ENCODE measurements at places on chromosomes 12 and 14. TPM values are rescaled to one million over a fixed set of nuclear protein-coding genes. Genes with fewer than 3 reads are reported as not detected.

Gene PROX2
- total RNA-seq, result not detected

DNA sequence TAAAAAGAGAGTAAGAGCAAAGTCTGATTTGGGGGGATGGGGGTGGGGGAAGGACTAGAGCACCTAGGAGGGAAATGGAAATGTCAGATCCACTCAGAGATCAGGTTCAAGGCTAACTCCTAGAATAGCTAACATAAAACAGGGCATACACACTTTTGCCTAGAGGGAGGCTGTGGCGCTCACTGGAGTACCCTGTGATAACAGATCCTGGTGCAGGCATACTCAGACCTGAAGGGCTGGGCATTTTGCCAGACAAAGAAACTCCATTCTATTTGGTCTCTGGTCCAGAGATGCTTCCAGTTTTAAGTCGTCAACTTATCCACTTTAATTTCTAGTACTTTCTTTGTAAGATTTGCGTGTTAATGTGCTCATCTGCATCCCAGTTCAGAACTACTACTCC lies 5.8 kb downstream of the CTDSP2 start:
- DNase-seq, result no peak
- no peaks in the 10 kb centered on the region for H3K27me3 ChIP-seq
- H3K36me3 ChIP-seq, result no peaks in the 10 kb centered on the region
- H3K4me1 ChIP-seq, result peaks cover 85% of the 10 kb centered on the region
- H3K27ac ChIP-seq, result peak overlapping the region; percentile 100

DNA sequence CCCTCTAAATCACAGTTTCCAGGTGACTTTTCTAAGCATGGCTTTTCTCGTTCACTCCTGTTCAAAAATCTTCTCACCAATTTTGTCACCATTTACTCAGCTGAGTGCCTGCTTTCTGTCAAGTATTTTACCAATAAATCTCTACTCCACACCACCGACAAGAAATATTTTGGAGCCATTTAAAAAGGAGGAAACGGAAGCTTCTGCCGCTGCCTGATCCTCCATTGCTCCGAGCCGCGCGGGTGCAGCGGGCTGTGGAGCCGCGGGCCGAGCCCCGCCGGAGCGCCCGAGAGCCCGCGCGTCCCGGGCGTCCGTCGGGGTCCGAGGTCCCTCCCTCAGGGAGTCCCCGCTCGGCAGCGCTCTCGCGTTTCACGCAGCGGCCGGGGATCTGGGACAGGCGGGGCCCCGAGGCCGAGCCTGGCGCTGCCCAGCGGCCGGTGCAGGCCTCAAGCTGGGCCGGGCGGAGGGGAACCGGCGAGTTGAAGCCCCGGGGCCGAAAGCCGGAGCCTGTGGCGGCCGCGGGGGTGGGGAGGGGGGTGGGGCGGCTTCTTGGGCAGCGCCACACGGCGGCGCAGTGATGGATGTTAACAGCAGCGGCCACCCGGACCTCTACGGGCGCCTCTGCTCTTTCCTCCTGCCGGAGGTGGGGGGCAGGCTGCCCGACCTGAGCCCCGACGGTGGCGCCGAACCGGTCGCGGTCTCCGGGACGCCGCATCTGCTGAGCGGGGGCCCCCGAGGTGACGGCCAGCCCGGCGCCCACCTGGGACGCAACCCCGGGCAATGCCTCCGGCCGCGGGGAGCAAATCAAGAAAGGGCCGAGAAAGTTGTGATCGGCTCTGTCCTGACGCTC lies 1.1 kb upstream of the HEBP1 start:
- H3K4me1 ChIP-seq, result peaks cover 26% of the 10 kb centered on the region
- H3K27ac ChIP-seq, result peak overlapping the region; percentile 97
- DNase-seq, result no peak
- no peaks in the 10 kb centered on the region for H3K36me3 ChIP-seq
- no peaks in the 10 kb centered on the region for H3K27me3 ChIP-seq

GRCh38 chr12:116492703-116493324 lies 66.4 kb upstream of the MAP1LC3B2 start:
- H3K4me3 ChIP-seq, result no peak overlapping the region
- H3K4me1 ChIP-seq, result no peaks in the 10 kb centered on the region
- H3K36me3 ChIP-seq, result no peaks in the 10 kb centered on the region
- no peak for DNase-seq

GRCh38 chr12:131690320-131690719 lies 20.6 kb upstream of the SFSWAP start:
- no peaks in the 10 kb centered on the region for H3K36me3 ChIP-seq
- H3K27me3 ChIP-seq, result no peaks in the 10 kb centered on the region
- no peak overlapping the region for H3K4me3 ChIP-seq
- no peaks in the 10 kb centered on the region for H3K4me1 ChIP-seq
- no peak for DNase-seq
- H3K27ac ChIP-seq, result no peak overlapping the region

GRCh38 chr12:124680863-124681778 lies 113.7 kb upstream of the NCOR2 start:
- peak; percentile 66 for DNase-seq
- no peaks in the 10 kb centered on the region for H3K27me3 ChIP-seq
- H3K4me3 ChIP-seq, result peak overlapping the region; percentile 14
- peaks cover 42% of the 10 kb centered on the region for H3K4me1 ChIP-seq
- no peaks in the 10 kb centered on the region for H3K36me3 ChIP-seq
- H3K27ac ChIP-seq, result peak overlapping the region; percentile 90

GRCh38 chr12:67609226-67609870 lies 39.2 kb upstream of the DYRK2 start:
- no peaks in the 10 kb centered on the region for H3K4me1 ChIP-seq
- no peaks in the 10 kb centered on the region for H3K27me3 ChIP-seq
- no peaks in the 10 kb centered on the region for H3K36me3 ChIP-seq

DNA sequence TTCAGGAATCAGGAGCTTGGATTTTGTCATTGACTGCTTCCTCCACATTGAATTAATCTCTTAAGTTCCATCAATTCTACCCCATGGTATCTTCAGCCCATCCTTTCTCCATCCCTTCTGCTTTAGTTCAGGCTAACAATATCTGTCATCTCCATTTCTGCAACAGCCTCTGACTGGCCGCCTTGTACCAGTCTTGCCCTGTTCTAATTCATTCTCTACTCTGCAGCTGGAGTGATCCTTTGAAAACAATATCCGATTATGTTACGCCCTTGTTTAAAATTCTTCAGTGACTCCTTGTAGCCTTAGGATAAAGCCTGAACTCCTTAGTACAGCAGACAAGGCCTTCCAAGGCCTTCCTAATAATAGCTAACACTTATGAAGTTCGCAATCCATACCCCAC lies 170.2 kb downstream of the ETV6 start:
- H3K27me3 ChIP-seq, result no peaks in the 10 kb centered on the region

DNA sequence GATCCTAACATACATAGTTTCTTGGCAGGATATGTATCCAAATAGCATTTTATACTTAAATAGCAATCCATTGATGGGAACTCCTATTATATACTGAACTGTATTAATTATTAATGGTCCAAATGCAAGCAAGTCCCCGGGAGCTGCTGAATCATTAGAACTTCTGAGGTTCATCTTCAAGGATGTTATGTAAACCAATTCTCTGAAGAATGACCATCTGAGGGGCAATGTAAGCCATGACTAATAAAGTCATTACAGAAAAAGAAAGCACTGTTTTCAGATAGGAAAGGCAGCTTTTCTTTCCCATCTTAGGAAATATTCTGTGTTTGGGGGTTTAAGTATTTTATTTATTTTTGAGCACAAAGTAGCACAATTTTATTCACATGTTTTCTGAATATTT lies 166.1 kb upstream of the SLC16A7 start:
- H3K36me3 ChIP-seq, result no peaks in the 10 kb centered on the region
- no peak for DNase-seq
- no peaks in the 10 kb centered on the region for H3K27me3 ChIP-seq

DNA sequence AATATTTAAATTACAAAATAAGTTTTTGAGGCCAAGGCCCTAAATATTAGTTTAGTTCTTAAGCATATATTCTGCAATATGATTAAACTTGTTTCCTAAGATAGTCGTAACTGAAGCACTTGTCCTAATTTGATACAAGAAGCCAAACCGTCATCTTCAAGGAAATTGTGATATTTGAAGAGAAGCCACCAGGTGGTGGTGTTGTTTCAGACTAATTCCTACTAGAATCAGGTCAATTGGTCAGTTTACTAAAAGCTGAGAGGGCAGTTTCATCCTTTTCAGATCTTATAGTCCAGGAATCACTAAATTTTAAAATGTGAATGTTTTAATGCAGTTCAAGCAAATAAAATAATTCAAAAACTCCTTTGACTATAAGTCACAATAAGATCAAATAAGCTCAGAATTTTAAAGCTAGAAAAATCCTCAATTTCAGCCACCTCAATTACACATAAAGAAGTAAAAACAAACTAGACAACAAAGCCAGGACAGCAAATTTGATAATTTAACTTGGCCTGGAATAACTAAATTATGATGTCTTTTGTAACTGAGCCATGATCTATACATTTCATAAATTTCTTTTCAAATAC lies 7.1 kb upstream of the ARL1 start:
- no peaks in the 10 kb centered on the region for H3K4me1 ChIP-seq
- H3K27ac ChIP-seq, result no peak overlapping the region
- H3K27me3 ChIP-seq, result no peaks in the 10 kb centered on the region
- no peak for DNase-seq
- no peaks in the 10 kb centered on the region for H3K36me3 ChIP-seq

DNA sequence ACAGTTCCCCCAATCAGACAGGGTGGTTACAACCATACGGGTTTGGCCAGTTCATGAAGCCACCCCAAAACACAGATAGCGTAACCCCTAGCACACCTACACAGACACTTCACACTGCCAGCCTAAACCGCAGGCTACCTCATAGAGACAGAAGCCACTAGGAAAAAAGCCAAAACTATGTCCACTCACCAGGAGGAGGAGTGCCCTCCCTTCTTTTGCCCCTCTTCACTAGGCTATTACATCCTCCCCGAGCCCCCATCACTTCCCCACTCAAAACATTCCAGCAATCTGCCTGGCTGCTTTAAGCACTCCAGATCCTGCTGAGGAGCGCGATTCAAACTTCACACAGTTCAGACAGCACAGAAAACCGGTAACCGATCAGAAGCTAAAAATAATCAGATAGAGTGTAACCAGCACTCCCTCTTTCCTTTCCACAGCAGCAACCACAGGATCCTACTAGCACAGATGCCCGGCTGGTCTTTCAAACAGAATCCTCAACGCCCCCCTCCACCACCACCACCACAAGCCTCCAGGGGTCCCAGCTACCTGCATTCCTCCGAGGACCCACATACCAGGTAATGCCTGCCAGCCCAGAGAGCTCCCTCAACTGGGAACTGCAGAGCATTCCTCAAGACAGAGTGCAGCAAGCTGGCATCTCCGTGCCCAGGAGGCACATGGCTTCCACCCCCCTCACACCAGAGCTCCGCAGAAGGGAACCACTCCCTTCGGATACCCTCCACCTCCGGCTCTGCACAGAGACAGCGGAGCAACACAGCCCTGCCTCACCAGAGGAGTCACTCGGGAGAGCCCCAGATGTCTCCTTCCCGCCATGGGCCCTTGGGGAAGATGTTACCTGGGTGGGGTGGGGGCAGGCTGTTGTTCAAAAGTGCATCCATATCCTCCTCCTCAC lies 1.5 kb downstream of the CHD4 start:
- peaks cover 16% of the 10 kb centered on the region for H3K36me3 ChIP-seq
- no peak for DNase-seq
- H3K27ac ChIP-seq, result peak overlapping the region; percentile 93
- H3K4me1 ChIP-seq, result peaks cover 41% of the 10 kb centered on the region
- H3K27me3 ChIP-seq, result no peaks in the 10 kb centered on the region

Gene PPP1R12A
- 151 TPM for total RNA-seq

- H3K27ac ChIP-seq, result no peak overlapping the region
- no peak for DNase-seq
- no peaks in the 10 kb centered on the region for H3K27me3 ChIP-seq
- H3K4me3 ChIP-seq, result no peak overlapping the region
- no peaks in the 10 kb centered on the region for H3K4me1 ChIP-seq
Observed at GRCh38 chr14:41457393-41457792, 149.3 kb upstream of the LRFN5 start.

GRCh38 chr12:27280412-27280811 lies 36.3 kb downstream of the STK38L start:
- H3K36me3 ChIP-seq, result no peaks in the 10 kb centered on the region
- peak overlapping the region; percentile 31 for H3K4me3 ChIP-seq
- peaks cover 89% of the 10 kb centered on the region for H3K4me1 ChIP-seq
- no peaks in the 10 kb centered on the region for H3K27me3 ChIP-seq

Gene SYNJ2BP
- total RNA-seq, result 24.8 TPM

Gene RNASE2
- total RNA-seq, result 6.9 TPM

Measured in thoracic aorta (tissue), 2 donors.